Upper lobe of left lung (tissue), 6 donors: ENCODE measurements at places on chromosomes 1 and 21.

DNA sequence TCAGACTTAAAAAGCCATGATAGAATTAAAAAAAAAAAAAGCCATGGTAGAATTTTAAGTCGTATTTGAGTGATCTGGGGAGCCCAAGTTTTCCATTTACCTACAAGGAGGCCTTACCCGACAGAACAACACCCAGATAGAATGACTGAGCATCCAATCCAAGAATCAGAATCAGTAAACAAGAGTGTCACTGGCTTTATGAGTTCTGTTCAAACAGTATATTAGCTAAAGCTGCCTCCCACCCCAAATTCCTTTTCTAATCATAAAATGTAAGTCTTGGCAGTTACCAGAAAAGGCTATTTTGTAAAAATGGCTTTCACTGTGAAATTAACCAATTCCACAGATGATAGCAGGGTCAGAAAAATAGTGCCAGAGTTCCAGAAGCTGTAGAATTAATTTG, 1.2 kb downstream of the GTF2B start:
- no peak for DNase-seq

GRCh38 chr1:961132-961669, 817 bp downstream of the KLHL17 start:
- DNase-seq, result no peak

GRCh38 chr1:244162786-244163530, 111.9 kb downstream of the ZBTB18 start:
- no peak for DNase-seq

DNA sequence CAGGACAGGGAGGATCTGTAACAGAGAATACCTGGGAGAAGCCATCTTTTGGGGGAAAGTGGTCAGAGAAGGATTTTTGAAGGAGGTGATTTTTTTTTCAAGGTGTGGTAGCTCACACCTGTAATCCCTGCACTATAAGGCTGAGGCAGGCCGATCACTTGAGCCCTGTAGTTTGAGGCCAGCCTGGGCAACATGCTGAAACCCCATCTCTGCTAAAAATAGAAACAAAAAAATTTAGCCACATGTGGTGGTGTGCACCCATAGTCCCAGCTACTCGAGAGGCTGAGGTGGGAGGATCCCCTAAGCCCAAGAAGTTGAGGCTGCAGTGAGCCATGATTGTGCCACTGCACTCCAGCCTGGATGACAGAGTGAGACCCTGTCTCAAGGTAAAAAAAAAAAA, 67.4 kb upstream of the ARTN start:
- DNase-seq, result no peak

- DNase-seq, result no peak
These were observed 22.2 kb downstream of the TSHB start for GRCh38 chr1:115051850-115052249.

DNA sequence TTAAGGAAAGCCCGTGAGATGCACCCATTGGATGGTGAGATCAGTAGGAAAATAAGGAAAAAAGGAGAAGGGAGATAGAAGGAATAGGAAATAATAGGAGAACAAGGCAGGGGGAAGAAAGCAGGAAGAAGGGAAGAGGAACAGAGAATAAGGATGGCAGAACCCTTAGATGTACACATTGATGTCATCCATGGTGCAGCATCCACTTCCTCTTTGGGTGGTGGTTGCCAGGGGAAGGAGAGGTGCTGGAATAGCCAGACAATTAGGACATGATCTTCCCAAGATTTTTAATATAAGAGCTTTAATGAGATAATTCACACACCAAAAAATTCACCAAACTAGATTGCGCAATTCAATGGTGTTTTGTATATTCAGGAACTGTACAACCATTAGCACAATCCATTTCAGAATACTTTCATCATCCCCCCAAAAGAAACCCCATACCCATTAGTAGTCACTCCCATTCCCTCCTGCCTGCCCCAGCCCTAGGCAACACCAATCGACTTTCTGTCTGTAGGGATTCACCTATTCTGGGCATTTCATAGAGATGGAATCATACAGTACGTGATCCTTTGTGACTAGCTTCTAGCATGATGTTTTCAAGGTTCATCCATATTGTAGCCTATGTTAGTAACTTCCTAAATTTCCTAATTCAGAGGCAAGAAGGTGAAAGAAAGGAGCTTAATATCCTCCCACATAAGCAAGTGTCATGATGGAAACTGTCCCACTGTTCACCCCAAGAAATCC, 121.4 kb downstream of the PLXNA2 start:
- no peak for DNase-seq

DNA sequence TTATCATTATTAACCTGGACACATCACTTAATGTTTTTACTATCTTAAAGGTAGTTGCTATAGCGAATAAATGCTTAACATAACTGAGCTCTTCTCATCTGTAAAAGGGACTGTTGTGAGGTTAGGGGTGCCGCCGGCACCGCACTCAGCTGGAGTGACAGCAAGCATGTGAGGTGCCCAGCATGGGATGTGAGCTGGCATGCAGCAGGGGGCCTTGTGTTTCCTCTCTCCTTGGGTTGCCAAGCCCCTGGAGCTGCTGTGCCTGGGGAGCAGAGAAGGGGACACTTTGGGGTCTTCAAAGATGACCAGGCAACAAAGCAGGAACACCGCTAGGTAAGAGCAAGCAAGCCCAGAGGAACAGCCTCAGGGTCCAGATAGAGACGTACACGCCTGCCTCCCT, 2.1 kb upstream of the ZC3H12A start:
- DNase-seq, result no peak

DNA sequence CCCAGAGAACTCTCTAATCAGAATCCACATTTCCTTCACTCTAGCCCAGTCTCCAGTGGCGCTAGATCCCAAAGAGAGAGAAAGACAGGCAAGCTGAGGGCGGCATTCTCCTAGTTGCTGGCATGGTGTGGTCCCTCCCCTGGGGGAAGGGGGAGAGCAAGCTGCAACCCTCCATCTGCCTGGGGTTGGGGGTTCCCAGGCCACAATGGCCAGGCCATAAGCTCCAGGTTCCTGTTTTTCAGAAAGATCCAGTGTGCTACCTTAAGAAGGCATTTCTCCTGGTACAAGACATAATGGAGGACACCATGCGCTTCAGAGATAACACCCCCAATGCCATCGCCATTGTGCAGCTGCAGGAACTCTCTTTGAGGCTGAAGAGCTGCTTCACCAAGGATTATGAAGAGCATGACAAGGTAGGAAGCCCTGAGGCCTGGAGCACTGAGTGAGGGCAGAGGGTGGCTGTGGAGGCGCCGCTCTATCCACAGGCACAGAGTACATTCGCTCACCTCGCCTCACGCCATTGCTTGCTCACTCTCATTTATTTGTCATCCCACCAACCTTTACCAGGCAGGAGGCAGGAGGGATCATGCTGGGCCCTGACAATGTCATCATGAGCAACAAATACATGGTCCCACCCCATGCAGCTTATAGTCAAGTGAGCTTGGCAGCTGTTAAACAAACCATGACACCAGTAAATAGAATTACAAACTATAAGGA, 6.6 kb downstream of the CSF1 start:
- no peak for DNase-seq

DNA sequence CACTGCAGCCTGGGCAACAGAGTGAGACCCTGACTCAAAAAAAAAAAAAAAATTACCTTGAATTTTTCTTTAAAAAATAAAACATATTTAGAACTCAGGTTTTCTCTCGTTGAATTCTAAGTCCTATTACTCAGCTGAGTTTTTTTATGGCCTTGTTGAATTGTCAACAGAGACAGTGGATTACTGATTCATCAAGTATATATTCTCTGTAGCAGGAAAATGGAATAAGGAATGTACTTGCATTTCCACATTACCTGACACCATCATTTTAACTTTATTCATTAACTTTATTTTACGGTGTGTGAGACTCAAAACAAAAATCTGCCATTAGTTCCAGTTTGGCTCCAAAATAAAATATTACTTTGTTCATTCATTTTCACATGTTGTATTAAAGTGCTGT, 53.8 kb upstream of the APP start:
- DNase-seq, result no peak
